Muscle of back (tissue), 13 donors: ENCODE measurements at places on chromosomes 11 and 22.

- DNase-seq = peak; percentile 73
Observed at GRCh38 chr11:100719809-100720221, 32.7 kb downstream of the ARHGAP42 start.

DNA sequence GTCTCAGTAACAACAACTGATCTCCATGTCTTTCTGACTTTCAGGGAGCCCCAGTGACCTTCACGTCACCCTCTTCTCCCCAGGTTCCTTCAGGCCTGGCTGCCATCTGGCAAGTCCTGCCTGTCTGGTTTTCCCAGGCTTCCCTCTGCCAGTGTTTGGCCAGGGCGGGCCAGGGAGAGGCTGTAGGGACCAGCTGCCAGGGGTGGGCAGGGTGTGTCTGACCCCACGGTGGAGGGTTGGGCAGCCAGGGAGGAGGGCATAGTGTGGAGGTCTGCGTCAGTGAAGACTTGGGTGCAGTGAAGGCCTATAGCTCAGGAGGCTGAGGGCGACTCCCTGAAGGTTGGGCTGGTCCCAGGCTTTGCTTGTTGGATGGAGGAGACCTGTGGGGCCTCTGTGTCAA lies 11.9 kb upstream of the MRGPRX2 start:
- no peak for DNase-seq

DNA sequence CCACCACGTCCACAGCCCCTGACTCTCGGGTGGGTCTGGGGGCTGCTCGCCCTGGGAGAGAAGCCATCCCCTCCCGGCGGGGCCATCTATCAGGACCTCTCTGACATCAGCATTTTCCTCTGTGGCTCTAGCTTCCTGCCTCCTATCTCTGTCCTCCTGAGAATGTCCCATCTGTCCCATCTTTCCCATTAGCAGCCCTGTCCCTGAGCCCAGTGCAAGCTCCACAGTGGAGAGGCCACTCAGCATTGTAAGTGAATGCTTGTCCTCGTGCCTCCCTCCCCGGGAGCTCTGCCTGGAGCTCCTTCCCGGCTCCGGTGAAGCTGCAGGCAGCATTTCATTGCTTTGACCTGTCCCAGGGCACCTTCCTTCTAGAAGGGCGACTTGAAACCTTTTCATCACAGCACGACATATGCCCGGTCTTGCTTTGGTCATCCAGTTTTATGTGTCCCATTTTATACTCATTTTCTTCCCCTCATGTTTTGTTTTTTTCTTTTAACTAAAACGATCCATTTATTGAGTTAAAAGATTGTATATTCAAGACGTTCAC lies 49.7 kb downstream of the RTN4R start:
- DNase-seq = no peak

- DNase-seq = no peak
Observed at GRCh38 chr22:48937032-48937639, 890.5 kb downstream of the BRD1 start.

GRCh38 chr22:49807780-49808708 lies 19.6 kb downstream of the BRD1 start:
- DNase-seq = no peak

GRCh38 chr11:36015799-36016198 lies 71.9 kb downstream of the LDLRAD3 start:
- peak; percentile 93 for DNase-seq

DNA sequence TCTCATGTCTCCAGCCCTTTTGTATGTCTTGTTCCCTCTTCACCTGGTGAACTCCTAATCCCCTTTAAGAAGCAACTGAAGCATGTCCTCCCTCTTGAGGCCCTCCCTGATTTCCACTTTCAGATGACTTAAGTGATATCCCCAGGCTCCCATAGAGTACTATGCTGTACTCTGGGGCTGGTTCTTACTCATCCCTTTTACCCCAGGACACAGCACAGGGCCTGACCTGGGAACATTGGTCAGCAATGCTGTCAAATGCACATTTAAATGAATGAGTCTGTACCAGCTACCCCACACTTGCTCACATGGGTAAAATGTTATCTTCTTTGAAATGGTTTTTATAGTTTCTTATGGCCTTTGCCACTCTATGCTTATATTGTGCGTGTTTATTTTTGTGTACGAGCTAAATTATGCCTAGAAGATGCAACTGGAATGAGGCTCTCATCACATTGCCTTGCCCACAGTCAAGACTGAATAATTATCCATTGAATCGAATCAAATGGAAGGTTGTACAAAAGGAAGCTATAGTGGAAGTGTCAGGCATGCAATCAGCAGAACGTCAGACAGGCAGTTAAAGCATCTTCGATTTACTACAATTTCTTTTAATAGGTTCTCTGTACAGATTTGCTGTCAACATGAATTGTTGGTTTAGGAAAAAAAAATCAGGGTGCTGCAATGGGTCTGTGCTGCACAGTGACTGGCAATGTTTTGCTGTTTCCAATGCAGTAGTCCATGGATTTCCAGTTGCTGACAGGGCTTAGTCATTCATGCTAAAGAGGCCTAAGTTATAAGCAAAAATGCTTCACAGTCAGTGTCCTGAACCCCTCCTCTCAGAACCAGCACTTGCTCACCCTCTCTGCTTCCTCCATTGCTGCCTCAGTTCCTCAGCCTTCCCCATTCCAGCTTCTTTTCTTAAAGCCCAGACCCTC lies 79.5 kb downstream of the PARVA start:
- DNase-seq = no peak

DNA sequence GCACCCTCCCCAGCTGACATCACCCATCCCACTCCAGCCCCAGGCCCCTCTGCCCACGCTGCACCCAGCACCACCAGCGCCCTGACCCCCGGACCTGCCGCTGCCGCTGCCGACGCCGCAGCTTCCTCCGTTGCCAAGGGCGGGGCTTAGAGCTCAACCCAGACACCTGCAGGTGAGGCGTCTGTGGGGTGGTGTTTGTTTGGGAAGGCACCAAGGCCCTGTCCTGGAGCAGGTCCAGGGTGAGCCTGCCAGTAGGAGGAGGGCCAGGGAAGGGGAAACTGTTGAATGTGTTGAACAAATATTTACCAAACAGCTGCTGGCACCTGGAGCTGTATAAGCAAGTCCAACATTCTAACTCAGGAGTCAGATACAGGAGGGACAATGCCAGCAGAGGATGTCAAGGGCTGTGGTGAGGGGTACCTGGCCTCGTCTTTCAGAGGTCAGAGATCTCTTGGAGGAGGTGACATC lies 3.1 kb downstream of the VEGFB start:
- no peak for DNase-seq

- no peak for DNase-seq
Observed at GRCh38 chr22:31449506-31449905, 40.1 kb downstream of the EIF4ENIF1 start.

DNA sequence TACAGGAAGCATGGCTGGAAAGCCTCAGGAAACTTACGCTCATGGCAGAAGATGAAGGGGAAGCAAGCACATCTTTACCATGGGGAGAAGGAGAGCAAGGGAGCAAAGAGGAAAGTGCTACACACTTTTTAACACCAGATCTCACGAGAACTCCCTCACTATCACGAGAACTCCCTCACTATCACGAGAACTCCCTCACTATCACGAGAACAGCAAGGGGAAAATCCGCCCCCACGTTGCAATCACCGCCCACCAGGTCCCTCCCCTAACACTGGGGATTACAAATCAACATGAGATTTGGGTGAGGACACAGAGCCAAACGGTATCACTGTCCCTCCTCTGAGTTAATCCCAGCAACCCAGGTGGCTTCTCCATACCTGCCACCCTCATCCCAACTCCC lies 84.5 kb downstream of the MN1 start:
- no peak for DNase-seq

DNA sequence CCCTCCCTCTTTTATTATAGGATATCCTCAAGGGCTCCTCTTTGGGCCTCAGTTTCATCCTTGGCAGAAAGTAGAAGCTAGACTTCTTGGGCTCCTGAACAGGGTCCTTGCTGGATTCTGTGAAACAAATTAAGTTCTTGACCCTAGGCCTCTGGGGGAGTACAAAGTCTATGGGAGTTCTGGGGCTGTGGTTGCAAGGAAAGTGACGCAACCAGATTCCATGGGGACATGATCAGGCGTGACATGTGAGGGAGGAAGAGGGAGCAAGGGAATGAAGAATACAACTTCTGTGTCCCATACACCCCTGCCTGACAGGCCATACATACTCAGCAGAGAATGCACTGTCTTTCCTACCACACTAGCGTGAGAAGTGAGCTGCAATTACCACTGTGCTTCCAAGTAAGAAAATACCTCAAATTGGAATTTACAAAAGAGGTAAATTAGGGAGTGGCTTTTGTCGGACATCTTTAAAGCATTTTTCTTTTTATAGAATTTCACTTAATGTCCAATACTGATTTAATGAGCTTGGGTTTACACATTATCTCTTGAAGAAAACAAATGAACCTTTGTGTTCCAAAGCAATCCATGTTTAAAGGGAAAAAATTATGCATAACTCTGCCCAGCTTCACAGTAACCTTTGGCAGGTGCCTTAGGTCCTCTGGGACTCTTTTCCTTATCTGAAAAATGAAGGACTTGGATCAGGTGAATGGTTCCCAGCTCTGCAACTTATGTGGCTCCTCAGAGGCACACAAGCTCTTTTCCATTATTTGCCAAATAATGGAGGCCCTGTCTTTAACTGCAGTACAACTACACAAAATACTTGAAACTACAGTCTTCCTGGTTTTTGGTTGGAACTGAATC lies 38.9 kb downstream of the LIMK2 start:
- no peak for DNase-seq

DNA sequence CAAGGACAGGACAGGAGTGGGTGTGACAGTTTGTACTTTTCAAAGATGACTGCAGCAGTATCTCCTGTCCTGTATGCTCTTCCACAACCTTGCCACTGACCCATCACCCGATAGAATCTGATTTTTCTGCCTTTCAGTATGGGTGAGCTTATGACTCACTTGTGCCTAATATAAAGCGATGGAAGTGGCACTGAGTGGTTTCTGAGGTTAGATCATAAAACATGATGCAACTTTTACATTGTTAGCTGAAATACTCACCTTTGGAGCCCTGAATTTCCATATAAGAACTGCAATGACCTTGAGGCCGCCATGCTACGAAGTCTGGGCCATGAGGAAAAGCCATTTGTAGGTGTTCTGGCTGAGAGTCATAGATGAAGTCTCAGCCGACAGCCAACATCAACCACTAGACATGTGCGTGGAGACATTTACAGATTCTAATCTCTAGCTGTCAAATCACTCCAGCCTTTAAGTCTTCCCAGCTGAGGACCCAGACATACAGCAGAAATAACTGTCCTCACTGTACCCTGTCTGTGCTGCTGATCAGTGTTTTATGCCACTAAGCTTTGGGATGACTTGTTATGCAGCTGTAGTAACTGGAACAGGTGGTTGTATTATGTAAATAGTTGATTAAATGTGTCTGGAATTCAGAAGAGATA lies 105.9 kb upstream of the ARHGAP20 start:
- DNase-seq = no peak

DNA sequence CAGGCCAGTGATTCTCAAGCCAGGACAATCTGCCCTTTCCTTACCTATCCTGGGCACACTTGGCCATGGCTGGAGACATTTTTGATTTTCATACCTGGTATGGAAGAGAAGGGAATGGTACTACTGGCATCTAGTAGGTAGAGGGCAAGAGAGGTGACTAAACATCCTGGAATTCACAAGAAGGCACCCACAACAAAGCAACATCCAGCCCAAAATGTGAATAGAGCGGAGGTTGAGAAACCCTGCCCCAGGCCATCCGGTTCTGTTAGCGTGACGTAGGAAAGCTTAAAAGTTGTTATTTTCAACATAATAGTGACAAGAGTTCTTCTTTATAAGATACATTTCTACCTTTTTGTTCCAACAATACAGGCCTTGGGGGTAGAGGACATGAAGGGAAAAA lies 114.9 kb upstream of the ALX4 start:
- DNase-seq = no peak

GRCh38 chr11:101341578-101341977 lies 212.0 kb upstream of the PGR start:
- DNase-seq = no peak

GRCh38 chr11:69488543-69488940 lies 7.1 kb downstream of the LINC01488 start:
- no peak for DNase-seq

DNA sequence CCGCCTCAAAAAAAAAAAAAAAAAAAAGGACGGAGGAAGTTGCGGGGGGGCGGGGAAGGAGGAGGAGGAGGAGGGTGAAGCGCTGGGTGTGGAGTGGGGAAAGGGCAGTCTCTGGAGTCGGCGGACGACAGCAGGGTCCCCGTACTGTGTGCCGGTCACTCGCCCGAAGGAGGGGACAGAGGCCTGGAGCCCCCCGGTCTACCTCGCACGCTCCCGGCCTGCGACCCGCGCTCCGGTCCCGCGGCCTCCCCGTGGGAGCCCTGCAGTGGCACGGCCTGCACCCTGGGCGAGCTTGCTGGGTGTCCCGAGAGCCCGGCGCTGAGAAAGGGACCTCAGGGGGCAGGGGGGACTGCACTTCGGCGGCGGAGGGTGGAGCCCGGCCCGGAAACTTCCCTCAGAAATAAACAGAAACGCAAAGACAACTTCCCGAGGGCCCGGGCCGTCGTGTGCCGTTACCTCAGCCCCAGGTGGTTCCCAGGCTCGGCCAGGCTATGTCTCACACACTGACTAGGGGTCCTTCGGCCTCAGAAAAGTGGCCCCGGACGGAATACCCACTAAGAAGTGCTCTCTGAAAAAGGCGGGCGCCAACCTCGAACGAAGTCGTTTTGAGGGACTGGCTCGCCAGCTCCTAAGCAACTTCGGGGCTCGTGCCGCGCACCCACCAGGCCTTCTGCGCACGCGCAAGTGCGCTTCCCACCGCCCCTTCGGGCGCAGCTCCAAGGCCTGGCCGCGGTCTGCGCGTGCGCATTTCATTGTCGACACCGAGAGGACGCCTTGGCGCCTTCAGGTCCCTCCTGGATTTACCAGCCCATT lies at the start of gene MAJIN:
MAJIN (minus strand) TSS at position 688 of the 813 bp plus-strand sequence. CDS start 12,703 bp downstream, outside the sequence.
- DNase-seq = peak; percentile 91

DNA sequence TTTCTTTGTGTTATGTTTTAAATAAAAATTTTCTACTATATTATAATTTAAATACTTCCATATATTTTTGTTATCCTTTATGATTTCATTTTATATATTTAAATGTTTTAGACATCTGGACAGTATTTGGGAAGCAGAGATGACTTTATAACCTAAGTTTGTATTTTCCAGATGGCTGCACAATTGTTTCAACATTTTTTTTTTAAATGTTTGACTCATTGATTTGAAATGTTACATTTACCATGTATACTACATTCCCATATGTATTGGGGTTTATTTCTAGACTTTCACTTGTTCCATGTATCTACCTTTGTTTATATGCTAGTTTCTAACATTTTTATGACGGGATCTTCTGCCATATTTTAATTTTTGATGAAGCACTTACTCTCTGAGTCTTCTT lies 766.5 kb downstream of the METTL15 start:
- DNase-seq = no peak
